ENCODE measurements at places on chromosomes 1 and 21. TPM values are rescaled to one million over a fixed set of nuclear protein-coding genes. Genes with fewer than 3 reads are reported as not detected.

Gene FOXJ3
- 48.5 TPM for polyA plus RNA-seq

DNA sequence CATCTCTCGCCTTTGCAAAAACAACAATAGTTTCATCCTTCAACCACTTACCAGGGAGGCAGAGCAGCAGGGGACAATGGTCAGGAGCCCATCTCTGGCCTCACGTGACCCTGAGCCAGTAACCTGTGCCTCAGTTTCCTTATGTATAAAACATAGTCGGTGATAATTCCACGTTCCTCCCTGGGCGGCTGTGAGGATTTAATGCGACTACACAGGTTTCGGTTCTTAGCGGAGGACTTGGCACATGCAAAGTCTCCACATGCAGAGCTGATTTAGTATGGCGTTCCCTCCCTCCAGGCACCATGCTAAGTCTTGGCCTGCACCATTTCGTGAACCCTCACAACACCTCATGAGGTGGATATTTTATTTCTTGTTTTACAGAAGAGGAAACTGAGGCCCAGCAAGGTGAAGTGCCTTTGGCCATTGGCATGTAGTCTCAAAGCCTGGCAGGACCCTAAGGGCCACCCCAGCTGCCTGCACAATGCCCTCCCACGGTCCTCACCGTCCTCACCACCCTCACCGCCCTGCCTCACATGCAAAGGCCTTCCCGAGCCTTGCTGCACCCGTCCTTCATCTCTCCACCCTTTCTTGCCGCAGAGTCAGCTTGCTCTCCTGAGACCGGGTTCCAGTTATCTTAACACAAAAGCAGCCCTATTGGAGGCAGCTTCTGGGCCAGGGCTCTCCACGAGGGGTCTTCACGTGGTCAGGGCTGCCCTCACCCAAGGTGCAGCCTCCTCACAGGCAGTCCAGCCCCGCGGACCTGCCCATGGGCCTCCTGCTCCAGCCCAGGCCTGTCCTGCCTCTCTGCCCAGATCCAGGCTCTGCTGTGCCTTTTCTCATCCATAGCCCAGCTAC lies 48.9 kb downstream of the SYF2 start:
- DNase-seq: no peak

DNA sequence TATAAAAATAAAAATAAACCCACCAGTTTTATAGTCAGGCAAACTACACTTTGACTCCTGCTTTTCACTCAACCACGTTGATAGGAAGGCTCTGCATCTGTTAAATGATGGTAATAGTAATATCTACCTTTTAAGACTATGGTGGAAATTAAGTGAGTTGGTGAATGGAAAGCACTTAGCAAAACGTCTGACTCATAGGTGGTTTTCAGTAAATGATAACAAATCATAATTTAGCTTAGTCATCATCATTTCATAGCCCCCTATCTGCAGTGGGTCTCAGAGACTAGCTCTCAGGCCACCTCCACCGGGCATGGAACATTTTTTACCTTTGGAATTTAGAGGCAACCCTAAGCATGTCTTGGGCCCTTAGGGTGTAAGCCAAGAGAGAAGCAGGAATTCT lies 160.0 kb downstream of the PDE4B start:
- DNase-seq: no peak

GRCh38 chr1:224749916-224750315 lies 133.8 kb downstream of the CNIH3 start:
- DNase-seq: no peak

GRCh38 chr1:44233593-44233992 lies 20.3 kb downstream of the DMAP1 start:
- DNase-seq: no peak

Gene IQGAP3
- polyA plus RNA-seq: 14.3 TPM

DNA sequence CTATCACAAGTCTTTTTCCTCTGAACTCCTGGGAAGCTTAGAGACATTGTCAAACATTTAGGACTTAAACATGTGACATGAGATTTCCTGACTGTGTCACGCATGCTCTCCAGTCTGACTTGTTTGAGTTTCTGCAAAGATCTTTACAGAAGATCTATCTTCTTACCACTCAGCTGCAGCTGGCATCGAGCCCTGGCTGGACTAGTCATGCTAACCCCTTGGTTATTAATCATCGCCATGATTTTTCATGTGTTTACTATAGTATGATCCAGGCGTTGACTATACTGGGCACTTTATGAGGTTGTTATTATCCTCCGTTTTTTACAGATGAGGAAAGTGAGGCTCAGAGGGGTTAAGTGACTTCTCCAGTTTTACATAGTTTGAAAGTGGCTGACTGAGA lies 18.1 kb upstream of the IRF2BP2 start:
- no peak for DNase-seq

Gene PRKAA2
- polyA plus RNA-seq: 16.3 TPM

DNA sequence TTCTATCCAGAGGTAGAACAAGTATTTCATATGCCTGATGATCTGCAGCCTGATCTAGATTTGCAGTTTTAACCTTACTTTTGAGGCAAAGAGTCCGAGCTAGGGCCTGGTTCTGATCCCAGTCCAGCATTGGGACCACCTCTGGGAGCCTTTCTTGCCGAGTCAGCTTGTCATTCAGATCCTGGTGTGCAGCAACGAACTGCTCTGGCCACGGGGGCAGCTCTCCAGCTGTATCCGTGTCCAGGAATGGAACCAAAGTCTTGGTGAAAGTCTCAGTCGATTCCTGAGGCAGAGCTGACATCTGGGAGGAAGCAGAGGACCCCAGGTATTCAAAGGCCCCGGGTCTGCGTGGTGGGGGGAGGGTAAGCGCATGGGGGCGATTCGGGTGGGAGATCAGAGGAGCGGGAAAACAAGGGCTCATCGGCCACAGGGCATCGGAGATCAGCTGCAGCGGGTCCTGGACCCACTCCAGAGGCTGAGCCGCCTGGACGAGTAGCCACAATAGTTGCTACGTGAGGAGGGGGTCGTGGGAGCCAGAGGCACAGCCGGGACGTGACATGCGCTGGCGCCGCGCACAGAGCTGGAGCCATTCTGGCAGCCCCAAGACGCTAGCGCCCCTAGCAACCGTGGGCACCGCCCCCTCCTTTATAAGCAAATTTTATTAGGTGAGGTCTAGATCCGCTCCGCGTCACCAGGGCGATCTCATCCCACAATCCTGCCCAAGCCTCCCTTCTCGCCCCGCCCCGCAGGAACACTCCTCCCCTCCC lies 32.4 kb upstream of the BSDC1 start:
- no peak for DNase-seq

DNA sequence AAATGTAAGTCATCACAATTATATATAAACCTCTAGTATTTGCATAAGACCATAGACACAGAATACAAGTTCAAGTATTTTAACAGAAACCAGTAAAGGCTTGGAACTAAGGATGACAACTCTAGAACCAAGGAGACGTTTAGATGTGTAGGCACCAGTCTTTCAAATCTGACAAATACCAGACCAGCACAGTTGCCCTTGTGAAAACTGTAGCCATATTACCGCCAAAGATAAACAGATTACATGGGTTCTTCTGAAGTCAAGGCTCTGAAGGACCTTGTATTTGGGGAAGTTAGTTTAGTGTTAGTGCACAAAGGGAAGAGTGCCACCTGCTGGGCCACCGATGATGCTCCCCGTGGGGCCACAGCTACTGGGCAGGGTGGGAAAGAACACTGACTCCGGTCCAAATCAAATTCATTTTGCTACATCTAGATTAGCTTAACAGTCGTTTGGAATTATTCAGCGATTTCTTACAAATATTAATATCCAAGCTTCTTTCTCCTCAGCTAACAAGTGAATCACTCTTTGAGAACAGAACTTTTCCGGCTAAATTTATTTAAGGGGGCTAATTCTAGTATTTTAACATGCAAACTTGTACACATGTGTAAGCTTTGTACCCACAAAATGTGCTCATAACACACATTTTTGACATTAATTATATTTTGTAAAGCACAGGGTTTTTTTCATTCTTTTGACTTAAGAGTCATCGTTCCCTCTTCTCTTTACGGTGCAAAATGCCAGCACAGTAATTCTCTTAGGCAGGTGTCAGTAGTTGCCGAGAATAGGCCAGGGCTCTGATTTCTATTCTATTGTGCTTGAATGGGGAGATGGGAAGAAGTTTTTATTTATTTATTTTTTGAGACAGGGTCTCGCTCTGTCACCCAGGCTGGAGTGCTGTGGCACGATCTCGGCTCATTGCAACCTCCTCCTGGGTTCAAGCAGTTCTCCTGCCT lies 8.0 kb upstream of the NIBAN1 start:
- DNase-seq: no peak

Gene KPRP
- not detected for polyA plus RNA-seq

Gene CDC42BPA
- 45.4 TPM for polyA plus RNA-seq

DNA sequence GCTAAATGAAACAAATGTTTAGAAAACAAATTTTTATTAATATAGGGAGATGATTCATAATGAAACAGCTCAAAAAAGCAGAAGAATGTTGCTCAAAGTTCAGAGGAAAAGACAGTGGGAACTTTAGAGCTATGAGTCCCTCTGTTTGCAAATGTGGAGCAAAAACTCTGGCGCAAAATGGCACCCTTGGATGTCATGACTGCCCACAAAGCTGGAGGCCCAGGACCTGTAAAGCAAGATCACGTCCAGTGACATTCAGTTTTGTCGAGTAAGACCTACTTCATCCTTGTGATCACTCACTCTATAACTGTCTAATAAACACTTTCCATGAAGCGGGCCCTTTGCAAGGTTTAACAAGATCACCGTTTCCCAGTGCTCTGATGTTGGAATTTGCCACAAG lies 9.1 kb upstream of the EXO1 start:
- DNase-seq: no peak

Gene JMJD4
- 15.0 TPM for polyA plus RNA-seq

DNA sequence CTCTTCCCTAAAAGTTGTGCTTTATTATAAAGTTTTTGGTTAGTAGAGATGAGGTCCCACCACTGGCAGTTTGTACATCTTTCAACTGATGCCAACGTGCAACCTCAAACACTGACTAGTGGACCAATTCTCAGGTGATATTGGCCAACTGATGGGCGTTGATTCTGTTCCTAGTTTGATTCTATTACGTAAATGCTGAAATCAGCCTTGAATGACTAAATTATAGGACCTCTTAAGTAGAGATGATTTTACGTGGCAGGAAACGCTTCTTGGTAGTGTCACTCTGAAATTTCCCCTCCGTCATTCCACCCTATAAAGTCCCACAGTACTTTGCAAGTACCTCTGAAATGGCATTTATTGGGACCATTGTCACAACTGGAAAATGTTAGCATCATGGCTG lies 8.8 kb upstream of the FNDC7 start:
- no peak for DNase-seq

- DNase-seq: no peak
These were observed 177.3 kb downstream of the KCTD3 start for GRCh38 chr1:215744419-215744818.

DNA sequence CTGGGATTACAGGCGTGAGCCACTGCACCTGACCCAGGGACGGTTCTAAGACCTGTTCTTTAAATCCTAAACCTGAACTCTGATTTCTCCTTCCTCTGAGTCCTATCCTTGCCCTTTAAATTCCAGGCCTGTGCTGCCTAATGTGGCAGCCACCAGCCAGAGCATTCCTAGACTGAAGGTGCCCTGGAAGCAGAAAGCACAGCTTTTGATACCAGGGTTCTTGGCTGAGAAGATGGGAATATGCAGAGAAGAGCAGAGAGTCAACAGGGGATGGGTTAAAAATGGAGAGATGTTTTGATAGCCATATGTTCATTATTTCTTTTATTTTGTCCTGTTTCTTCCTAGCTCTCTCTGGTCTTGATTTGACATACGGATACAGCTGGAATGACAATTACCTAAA lies 49.7 kb downstream of the RYR2 start:
- DNase-seq: no peak

GRCh38 chr1:30525971-30526651 lies 197.3 kb downstream of the MATN1 start:
- peak; percentile 66 for DNase-seq

GRCh38 chr1:19715334-19716203 lies 50.9 kb downstream of the HTR6 start:
- DNase-seq: peak; percentile 78

- no peak for DNase-seq
These were observed 15.6 kb upstream of the ATP1A1 start for GRCh38 chr1:116357487-116357886.

DNA sequence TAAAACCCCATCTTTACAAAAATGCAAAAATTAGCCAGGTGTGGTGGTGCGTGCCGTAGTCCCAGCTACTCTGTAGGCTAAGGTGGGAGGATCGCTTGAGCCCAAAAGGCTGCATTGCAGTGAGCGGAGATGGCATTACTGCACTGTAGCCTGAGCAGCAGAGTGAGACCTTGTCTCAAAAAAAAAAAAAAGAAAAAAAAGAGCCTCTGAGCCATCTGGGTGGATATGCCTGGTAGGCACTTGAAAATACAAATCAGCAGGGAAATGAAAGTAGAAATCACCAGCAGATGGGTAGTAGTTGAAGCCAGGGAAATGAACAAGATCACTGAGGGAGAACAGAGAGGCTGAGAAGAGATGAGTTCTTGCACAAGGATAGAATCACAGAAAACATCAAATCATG lies 131.0 kb upstream of the HMCN1 start:
- DNase-seq: no peak

Gene CD84
- 0.80 TPM for polyA plus RNA-seq

GRCh38 chr1:221806236-221806635 lies 64.3 kb upstream of the DUSP10 start:
- no peak for DNase-seq

GRCh38 chr1:113429461-113430153 lies 39.3 kb downstream of the MAGI3 start:
- DNase-seq: no peak

Gene RASSF5
- polyA plus RNA-seq: 6.4 TPM

GRCh38 chr1:43444151-43444828 lies 9.4 kb downstream of the HYI start:
- DNase-seq: no peak

Gene OR2L8
- not detected for polyA plus RNA-seq

Gene SYPL2
- 5.3 TPM for polyA plus RNA-seq

Gene NEK2
- polyA plus RNA-seq: 17.2 TPM

Gene PPM1J
- polyA plus RNA-seq: 1.1 TPM

Gene ITLN2
- polyA plus RNA-seq: not detected

Gene NBPF4
- polyA plus RNA-seq: not detected

DNA sequence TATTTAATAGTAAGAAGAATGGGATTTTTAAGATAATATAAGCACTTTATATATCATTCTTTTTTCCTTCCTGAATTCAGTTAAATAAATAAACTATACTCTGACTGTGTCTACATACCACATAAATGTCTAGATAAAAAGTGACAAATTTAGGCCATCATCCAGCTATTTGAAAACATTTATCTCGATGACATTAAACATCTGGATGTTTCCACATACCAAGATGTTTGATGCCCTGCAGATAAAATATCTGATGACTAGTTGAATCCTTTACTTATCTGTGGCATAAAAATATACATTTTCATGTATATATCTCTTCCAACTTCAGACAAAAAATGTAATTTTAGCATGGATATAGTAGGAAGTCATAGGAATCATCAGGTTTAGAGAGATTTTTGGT lies 348.3 kb downstream of the DPYD start:
- no peak for DNase-seq

DNA sequence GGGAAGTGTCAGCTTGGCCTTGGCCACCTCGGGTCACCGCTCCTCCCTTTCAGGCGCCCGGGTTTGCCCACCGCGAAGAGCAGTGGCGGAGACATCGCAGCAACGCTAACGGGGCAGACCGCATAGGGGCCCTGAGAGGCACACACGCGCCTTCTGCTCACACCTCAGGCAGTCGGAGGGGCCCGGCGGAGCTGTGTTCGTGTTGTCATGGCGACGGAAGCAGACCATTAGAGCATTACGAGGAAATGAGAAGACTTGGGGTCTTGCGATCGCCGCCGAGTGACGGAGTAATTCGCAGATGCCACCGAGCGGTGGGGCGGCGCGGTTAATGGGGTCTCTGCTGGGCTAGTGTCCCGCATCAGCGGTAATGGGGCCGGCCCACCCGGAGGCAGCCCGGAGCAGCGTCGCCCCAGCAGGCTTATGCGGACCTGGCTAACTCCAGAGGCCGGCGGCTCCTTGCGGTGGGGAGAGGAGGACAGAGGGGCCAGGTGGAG lies 144.1 kb downstream of the TNR start:
- DNase-seq: peak; percentile 50

All from left renal pelvis (tissue), 4 donors.